ENCODE measurements at places on chromosomes 16 and 17.

GRCh38 chr17:40402668-40403067 is 15.0 kb downstream of the TOP2A start:
- DNase-seq: no peak

GRCh38 chr16:87948119-87948545 is 3.1 kb upstream of the BANP start:
- no peak for DNase-seq

- no peak for DNase-seq
Measured at GRCh38 chr16:55016515-55016914, 85.8 kb downstream of the IRX5 start.

- no peak for DNase-seq
Measured at GRCh38 chr16:53832896-53833544, 129.1 kb downstream of the FTO start.

- no peak for DNase-seq
Measured at GRCh38 chr16:49837688-49838410, 18.1 kb downstream of the ZNF423 start.

- DNase-seq: no peak
Measured at GRCh38 chr17:6677158-6677831, 25.7 kb downstream of the C17orf100 start.

- no peak for DNase-seq
Measured at GRCh38 chr17:52824542-52824941, 666.0 kb upstream of the CA10 start.

DNA sequence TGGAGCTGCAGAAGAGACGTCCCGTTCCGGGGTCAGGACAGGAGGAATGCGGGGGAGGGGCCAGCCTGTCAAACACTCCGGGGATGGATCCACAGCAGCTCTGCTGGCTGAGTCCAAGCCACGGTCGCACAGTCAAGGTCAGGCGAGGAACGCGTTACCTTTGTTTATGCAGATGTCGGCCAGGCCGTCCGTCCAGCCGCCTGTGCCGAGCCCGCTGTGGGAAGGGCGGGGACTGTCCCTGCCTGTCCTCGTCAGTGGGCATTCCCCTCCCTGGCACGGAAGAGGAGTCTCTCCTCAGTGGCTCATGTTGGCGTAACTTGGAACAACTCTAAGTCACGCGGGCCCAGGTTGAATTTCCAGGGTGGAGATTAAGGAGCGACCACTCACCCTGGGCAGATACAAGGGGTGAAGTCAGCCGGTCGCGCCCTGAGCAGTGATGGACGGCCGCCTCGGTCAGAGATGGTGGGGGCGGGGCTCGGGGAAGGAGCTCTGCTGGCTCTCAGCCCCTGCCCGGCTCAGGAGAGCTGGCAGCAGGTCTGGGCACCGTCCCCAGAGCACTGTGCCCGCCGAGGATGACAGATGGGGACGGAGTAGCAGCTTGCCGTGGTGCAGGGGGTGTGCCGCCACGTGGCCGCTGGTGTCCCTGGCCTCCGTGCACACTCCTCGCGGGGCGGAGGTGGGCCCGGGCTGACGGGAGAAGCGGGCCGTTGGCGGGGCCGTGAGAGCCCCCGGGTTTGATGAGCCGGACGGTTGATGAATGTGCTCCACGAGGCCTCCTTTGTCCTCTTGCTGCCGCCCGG is 7.3 kb downstream of the CACNA1H start:
- no peak for DNase-seq

GRCh38 chr16:27822996-27823395 is 240.5 kb downstream of the GSG1L start:
- DNase-seq: no peak

DNA sequence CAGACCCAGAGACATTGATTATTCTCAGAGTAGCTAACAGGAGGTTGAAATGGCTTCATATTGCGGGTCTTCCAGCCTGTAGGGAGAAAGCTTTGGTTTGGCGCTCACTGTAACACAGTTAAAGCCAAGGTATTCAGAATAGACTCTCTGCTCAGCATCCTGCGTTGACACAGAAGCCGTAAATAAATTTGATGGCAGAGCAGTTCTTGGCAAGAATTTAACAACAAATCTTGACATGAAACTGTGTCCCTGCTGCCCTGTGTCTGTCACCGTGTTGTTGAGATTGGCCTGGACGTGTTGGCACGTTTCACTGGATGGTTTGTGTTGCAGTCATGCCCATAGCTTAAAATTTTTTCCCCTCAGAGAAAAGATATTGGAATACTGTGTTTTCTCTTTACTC is 359.6 kb downstream of the SNX29 start:
- no peak for DNase-seq

GRCh38 chr17:40181205-40181604 is 3.9 kb downstream of the RAPGEFL1 start:
- DNase-seq: no peak

GRCh38 chr17:30248786-30249185 is 13.3 kb upstream of the SLC6A4 start:
- no peak for DNase-seq

- no peak for DNase-seq
Measured at GRCh38 chr16:11460820-11461594, 115.7 kb downstream of the RMI2 start.

- DNase-seq: no peak
Measured at GRCh38 chr17:67696853-67697498, 20.8 kb upstream of the NOL11 start.

DNA sequence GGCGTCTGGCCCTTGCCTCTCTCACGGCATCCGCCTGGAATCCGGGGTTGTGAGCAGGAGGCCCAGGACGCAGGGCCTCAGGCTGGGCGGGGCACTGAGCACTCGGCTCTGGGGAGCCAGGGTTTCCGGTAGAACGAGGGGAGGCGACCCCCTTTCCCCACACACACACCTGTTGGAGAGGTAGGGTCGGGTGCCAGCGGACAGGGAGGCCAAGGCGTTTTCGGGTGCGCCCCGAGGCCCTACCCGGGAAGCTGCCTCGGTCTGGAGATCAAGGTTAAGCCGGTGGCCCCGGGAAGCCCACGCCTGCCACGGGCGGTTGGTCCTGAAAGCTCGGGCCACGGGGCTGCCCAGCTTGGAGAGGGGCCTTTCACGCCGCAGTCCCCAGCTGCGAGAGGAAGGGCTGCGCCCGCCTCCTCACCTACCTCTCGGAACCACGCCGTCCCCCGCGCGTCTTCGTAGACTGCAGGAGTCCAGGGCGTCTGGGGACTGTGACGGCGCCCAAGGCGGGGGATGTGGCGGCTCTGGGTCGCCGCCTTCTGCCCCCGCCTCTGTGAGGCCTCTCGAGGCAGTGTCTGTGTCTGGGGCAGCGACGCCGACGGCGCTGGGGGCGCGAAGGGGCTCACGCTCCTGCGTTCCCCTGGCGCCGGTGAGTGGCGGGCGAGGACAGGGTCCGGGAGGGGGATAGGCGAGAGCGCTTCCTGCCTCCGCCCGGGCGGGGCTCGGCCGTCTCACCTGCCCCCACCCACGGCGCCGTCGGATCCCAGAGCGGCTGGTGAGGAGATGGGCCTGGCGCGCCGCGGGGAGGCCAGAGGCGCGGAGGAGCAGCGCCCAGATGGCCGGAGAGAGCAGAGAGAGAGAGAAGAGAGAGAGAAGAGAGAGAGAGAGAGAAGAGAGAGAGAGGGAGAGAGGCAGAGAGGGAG is 20.3 kb upstream of the HOXB9 start:
- DNase-seq: no peak

DNA sequence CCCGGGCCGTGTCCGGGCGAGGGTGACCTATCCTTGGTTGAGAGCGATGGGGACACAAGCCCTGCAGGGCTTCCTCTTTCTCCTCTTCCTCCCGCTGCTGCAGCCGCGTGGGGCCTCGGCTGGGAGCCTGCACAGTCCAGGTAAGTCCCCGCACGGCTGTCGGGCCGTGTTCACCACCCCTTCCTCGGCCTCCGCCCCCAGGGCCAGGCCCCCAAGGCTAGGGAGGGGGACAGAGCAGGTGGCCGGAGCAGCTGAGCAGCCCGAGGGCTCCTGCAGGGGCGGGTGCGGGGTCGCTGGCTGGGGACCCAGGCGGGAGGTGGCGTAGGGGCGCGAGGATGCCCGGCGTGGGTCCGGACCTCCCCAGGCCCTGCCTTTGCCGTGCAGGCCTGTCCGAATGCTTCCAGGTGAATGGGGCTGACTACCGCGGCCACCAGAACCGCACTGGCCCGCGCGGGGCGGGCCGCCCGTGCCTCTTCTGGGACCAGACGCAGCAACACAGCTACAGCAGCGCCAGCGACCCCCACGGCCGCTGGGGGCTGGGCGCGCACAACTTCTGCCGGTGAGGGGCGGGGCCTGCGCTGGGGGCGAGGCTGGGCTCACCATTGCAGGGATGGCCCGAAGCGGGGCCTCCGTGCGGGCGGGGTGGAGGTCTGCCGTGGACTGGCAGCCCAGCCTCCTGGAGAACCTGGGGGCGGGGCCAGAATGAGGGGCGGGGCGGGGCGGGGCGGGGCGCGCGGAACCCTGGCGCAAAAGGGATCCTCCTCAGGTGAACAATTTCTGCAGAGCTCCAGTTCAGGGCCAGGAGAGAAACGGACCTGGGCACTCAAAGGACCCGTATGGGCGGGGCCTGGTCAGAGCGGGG is 631 bp downstream of the KREMEN2 start:
- DNase-seq: no peak

- DNase-seq: no peak
Measured at GRCh38 chr16:81350306-81350615, 35.5 kb downstream of the GAN start.

DNA sequence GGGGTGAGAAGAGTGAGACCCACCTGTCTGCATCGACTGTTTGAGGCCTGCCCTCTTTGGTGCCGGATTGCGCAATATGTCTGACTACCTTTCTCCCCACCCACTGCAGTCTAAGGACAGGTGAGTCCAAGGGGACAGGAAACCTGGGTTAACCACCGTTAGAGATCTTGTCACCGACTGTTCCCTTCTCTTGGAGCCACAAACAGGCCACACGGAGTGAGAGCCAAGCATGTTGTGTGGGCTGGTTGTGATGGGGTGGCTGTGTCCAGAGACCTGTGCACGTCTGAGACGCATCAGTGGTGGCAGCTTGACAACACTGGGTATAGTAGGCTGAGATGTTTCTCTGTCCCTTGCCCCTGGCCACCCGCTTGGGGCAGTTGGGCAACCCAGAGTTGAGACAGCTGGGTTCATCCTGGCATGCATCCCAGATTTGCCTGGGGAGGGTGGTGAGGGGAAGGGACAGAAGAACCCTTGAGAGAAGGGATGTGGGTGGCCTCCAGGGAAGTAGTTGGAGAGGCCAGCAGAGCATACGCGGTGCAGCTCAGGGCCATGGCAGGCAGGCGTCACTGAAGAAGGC is 21.4 kb downstream of the MPRIP start:
- DNase-seq: no peak

DNA sequence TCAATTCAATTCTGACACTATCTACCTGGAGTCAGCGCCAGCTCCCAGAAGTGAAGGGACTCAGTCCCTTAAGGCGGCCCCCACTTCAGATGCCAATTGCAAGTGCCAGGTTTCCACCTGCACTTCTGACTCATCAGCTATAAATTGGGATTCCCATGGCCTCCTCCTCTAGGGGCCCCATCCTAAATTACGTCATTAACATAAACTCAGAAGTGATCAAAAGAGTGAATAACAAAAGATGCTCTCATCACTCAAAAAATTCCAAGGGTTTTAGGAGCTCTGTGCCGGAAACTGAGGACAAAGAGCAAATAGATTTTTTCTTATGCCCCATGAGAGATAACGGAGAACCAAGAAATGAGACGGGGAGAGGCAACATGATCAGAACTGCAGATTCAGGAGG is 148.6 kb upstream of the IRX6 start:
- DNase-seq: no peak

DNA sequence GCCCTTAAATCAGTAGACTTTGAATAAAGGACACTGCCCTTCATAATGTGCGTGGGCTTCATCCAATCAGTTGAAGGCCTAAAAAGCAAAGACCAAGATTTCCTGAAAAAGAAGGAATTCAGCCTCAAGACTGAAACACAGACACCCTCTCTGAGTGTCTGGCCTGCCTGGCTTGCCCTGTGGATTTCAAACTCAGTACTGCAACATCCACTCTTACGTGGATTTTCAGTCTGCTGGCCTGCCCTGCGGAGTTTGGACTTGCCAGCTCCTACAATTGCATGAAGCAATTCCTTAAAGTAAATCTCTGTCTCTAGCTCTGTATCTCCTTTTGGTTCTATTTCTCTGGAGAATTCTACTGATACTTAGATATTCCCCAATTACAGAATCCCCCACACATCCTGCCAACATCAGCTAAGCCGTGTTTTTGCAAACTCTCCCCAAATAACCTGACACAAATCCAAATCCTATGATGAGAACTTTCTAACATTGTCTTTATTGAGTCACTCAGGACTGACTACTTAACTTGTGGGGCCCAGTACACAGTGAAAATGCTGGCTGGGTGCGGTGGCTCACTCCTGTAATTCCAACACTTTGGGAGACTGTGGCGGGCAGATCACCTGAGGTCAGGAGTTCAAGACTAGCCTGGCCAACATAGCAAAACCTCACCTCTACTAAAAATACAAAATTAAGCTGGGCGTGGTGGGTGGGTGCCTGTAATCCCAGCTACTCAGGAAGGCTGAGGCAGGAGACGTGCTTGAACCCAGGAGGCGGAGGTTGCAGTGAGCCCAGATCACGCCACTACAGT is 7.2 kb upstream of the TNFRSF17 start:
- DNase-seq: no peak

DNA sequence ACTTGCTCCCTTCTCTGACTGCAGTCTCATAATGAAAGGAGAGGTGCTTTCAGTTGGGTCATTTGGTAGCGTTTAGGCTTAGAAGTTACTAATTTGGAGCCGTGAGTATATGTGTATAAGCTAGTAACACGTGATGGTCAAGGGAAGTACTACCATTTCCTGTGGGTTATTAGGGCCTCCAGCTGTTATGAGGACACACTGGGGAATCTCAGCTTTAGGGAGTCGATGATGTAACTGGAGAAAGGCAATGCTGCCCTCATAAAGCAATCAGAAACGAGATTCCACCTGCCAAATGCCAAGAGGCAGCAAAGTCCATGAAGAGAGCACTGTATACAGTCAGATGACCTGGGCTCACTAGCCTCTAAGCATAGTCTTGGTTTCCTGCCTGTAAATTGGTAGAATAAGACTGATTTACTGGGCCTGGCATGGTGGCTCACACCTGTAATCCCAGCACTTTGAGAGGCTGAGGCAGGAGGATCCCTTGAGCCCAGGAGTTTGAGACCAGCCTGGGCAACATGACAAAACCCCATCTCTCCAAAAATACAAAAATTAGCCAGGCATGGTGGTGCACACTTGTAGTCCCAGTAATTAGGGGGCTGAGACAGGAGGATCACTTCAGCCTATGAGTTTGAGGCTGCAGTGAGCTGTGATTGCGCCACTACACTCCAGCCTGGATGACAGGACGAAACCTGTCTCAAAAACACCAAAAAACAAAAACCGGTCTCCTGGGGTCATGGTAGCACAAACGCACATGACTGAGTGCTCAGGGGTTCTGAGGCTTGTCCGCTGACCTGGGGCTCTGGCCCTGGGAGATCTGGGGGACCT is 53.0 kb downstream of the SF3B3 start:
- DNase-seq: no peak

DNA sequence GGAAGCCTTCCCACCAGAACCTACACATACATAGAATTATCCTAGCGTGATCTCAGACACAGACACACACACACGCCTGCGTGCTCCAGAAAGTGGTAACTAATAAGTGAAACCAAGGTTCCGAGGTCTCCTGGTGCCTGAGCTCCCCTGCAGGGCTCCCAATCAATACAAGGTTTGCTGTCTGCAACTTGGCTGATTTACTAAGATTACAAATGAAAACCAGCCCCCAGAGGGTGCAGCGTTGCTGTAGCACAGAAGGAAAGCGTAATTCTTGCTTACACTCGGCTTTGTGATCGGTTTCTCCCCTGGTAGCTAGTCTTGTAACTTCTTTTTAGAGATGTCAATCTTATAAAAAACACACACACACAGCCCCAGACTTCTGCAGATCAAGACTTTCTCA is 334.1 kb upstream of the XYLT1 start:
- DNase-seq: no peak

- no peak for DNase-seq
Measured at GRCh38 chr16:29806099-29806579, at the start of gene MAZ. Gene MAZ, plus strand, starts transcription at chr16:29806529. Its CDS starts 173 bp downstream, at chr16:29806702.

Measured in iPS DF 19.7 (cell line).